DMS79 treated with DMSO at 0.1 percent for 48 hours (cell line): ENCODE measurements at places on chromosomes 3 and 15.

DNA sequence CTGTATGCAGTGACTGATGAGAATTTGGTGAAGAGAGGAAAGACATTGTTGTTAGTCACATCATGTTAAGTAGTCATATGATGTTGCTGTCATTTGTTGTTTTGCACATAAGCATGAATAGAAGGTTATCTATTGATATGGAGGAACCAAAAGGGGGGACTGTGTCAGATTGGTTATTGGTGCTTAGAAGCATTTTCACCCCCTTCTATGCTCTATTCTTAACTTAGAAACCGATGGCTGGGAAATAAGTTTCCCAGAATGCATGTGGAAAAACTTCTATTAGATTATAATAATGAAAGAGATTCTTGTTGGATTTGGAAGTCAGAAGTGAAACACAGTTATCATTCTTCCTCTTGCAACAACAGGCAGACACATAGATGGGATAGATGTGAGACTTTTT, 33.2 kb upstream of the CADM2 start:
- no peak for DNase-seq

DNA sequence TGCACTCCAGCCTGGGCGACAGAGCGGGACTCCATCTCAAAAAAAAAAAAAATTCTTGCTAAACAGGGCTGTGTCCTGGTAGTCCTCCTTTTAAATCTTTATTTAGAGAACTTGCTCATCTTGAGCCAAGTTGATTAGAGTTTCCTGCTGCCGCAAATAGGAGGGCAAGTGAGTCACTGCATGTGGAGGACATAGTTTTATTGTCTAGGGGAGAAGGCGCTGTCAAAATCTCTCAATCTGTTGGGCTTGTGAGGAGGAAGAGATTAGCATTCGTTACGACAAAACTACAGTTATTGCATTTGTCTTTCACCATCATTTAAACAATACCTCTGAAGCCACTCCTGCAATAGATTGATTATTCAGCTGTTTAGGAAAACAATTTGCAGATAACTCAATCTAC, 11.5 kb downstream of the MUC4 start:
- DNase-seq: no peak

GRCh38 chr3:15355086-15355485, 22.7 kb upstream of the SH3BP5 start:
- DNase-seq: no peak

GRCh38 chr3:127531821-127532220, 58.7 kb downstream of the TPRA1 start:
- no peak for DNase-seq

DNA sequence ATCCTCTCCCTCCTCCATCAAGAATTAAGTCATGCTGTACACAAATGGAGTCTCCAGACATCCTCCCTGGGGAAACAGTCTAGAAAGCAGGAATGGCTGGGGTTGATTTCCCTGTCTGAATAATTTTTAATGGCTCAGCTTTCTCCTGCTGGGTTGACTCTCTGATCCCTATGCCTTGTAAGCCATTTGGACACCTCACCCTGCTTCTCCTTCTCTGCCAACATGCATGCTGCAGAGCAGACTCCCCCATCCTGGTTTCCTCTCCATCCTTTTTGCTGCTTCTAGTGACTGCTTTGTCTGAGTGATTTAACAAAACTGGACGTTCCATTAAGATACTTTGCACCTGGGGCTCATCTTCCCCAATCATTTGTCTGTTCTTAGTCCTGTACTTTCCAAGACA, 22.2 kb downstream of the SV2B start:
- no peak for DNase-seq

DNA sequence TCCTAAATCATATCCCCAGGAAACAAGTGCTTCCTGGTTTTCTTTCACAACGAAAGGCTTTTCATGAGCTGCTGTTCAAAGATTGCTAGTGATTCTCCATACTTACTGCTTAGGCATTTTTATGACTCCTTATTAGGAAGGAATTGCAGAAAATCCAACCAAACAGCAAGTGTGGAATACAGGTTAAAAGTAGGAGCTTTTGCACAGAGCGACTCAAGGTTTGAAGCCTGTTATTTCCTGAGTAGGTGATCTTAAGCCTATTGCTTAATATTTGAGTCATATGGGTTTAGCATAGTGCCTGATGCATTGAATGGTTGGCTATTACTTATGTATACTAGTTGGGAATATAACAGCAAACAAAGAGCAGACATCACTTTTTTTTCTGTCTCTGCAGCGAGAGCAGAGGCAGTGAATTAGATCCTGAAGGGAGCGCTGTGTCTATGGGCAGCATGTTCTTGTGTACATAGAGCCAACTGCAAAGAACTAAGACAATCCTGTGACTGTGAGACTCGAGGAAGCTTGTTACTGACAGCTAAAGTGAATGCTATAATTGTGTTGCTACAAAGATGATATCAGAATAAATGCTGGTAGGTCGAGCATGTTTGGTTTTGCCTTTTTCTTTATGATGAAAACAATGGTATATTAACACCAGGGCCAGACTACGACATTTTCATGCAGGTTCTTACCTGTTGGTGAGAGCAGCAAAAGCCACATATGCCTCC, 6.3 kb downstream of the TM4SF1 start:
- no peak for DNase-seq

GRCh38 chr3:41882956-41883355, 78.9 kb downstream of the ULK4 start:
- no peak for DNase-seq
